ENCODE measurements at places on chromosomes 3 and 15.

DNA sequence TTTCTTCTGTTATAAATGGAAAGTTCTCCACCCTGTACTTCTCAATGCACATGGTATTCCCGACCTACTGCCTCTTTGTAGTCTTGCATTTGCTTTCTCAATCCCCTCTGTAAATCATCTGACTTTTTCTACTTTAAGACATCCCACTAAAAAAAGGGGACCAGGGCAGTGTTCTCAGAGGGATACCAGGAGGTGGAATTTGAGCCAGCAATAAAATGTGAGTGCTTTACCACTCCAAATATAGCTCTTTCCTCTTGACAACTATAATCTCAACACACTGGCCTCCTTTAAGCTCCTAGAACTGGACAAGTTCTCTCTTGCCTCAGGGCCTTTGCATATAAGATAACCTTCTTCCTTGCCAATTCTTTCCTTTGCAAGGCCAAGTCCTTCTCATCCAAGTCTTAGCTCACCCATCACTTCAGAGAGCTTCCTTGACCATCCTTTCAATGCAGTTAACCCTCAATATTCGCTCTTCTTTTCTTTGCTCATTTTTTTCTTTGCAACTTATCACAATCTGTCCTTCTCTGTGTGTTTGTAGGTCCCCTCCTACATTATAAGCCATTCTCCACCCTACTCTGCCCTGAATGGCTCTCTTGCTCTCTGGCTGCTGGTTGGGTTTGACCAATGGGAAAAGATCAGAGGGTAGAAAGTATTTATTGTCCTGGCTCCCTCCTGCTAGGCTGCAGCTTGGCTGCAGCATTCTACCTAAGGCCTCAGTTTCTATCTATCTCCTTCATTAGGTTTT, 93.4 kb downstream of the PRICKLE2 start:
- no peak for DNase-seq

DNA sequence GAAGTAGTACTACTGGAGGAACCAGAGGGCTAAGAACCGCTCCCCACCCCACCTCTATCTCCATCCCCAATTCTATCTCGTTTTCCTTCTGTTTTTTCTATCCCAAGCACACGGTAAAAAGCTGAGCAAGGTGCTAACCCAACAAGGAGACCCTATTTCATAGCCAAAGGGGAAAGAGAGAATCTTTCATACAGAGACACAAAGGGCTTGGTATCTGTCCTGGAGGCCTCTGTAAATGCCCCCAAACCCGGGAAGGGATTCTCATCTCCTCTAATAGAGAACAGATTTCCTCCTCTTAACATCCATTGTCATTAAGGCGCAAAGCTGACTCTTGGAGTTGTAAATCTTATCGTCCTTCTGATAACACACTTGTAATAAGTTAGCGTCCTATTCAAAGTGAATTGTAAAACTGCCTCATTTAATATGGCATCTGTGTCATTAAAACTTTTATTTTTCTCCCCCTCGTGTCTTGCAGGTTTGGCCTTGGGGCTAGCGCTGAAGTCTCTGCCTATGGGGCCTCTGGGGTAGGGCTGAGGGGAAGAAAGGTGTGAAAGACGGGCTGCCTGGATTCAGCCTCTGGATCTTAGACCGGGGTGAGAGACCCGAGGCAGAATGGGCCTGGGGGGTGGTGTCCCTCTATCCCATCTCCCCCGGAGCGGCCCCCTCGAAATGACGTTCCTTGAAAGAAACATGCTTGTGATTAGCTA, 12.1 kb downstream of the NR2F2 start:
- DNase-seq, result no peak

- DNase-seq, result no peak
Observed at GRCh38 chr3:189936201-189936945, 184.3 kb downstream of the P3H2 start.

DNA sequence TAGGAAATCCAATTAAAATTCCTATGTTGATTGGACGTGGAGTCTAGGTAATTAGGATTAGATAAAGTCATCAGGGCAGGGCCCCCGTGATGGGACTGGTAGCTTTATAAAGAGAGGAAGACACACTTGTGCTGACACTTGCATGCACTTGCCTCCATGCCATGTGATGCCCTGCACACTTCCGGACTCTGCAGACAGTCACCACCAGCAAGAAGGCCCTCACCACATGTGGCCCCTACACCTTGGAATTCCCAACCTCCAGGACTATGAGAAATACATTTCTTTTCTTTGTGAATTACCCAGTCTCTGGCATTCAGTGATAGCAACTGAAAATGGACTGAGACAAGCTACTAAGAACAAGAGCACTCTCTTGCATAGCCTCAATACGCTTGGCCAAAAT, 90.6 kb downstream of the CRYGS start:
- no peak for DNase-seq

DNA sequence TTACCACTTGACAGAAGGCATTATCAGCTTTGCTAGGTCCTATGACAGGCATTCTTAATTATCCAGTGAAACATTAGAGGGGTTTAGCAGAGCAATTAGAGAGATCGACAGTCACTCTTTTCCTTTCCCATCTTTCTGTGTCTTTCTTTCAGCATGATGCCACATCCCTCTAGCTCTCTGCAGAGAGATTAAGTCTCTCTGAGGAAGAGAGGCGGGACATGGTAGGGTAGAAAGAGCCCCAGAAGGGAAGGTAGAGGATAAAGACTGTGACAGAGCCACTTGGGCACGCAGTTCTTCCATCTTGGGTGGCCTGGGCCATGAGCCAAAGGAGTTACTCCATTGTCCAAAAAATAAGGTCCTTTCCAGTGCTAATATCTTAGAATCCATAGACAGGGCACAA, 55.8 kb downstream of the HHLA2 start:
- no peak for DNase-seq

Measured in HFF-Myc (cell line).